COLO829 (cell line): ENCODE measurements at places on chromosomes 6 and 20.

DNA sequence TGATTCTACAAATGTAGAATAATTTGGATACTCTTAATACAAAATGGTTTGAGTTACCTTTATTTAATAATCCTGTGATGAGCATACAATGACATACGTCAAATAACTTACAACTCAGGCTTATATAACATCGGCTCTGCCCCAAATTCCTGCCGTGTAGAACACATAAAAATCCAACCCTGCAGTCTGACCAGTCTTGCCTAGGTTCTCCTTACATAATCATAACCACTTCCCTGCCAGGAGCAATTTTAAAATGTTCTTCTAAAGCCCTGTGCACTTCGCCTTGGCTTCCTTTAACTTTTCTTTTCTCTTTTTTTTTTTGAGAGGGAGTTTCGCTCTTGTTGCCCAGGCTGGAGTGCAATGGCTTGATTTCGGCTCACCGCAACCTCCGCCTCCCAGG is 16.2 kb upstream of the IER3 start:
- DNase-seq = no peak

GRCh38 chr20:1381753-1382591 is 10.9 kb downstream of the FKBP1A start:
- no peak for DNase-seq

- DNase-seq = no peak
Measured at GRCh38 chr6:81552644-81553043, 199.8 kb downstream of the TENT5A start.

DNA sequence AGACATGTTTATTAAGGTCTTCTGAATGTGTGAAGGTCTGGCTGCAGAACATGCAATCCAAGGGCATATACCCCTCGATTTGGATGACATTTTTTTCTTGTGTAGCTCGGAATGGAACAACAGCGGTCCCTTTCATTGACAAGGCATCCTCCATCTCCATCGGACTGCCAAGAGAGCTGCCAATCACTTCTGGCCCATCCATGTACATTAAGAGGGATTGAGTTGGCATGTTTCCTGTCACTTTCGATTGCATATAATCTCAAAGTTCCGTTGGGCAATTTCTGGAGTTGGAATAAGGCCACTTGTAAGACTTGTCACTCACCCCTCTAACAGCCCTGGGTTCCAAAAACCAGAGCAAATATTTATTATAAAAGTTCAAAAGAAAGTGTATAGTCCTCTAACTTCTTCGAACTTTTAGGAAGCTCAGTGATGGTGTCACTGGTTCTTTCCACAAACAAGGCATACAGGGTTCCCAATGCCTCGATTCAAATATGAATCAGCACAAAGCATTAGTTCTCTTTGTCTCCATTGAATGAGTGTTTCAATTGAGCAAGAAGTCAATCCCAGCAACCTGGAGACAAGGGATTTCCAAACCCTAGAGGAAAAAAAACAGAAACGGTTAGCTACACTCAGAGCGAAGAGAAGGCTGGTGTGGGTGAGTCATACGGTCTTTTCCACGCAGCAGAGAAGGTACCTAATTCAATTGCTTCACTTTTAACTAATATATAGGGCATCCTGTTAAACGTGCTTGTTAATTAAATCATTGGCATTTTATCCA is 10.9 kb downstream of the ZNF217 start:
- peak; percentile 84 for DNase-seq

DNA sequence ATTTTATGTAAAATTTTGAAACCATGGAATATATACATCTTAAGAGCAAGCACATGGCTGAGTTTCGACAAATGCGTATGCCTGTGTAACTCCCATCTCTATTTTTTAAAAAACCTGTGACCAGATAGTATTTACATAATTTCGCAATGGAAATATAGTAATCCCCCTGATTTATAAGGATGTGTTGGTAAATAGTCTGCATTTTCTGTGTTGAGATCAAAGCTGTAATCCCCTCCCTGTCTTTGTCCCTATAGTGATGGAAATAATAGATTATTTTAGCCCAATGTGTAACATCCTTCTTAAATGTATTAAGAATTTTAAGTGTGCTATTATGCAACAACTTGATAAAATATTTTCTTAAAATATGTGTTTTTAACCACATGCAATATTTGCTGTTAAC is 267.3 kb downstream of the CDKAL1 start:
- DNase-seq = no peak

DNA sequence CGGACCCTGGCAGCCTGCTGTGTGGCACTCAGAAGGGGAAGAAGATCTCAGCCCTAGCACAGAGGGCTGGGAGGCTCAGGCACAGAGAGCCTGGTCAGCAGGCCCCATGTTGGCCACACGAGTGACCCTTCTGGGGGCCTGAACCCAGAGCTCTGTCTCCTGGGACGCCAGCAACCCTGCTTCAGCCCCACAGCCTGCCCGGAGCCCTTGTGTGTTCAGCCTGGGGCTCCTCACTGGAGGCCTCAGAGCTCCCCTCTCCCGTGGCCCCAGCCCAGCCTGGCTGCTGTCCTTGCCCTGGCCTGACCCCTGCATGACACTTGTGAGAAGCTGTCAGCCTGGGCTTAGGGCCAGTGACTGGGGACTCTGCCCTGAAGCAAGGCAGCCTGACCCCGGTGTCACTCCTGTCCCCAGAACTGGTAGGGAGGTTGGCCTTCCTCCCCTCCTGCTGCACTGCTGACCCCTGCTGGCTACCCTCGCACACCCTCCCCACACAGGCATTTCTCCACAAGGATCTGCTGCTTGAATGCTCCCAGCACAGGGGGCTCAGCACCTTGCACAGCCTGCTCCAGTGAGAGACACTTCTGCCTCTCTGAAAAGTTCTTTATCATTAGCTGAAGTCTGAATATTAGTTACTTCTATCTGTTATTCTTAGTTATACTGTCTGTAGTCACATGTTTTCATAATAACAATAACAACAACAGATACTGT is 15.4 kb upstream of the IP6K3 start:
- no peak for DNase-seq

DNA sequence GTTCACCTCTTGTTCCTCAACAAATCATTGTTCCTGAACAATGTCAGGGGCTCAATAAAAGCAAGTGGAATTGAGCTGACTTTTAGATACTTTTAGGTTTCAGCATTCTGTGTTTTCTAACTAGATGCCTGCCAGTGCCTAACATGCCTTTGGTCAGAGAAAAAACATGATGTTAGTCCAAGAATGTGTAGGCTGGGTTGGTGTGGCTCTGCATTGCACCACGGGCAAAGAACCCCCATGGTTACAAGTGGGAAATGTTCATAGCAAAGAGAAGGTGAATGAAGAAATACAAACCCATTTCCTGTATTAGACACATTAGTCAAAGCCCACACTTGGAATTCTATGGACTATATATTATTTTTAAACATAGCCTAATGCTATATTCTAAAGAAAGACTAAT is 193.3 kb downstream of the TMEM200A start:
- DNase-seq = no peak

DNA sequence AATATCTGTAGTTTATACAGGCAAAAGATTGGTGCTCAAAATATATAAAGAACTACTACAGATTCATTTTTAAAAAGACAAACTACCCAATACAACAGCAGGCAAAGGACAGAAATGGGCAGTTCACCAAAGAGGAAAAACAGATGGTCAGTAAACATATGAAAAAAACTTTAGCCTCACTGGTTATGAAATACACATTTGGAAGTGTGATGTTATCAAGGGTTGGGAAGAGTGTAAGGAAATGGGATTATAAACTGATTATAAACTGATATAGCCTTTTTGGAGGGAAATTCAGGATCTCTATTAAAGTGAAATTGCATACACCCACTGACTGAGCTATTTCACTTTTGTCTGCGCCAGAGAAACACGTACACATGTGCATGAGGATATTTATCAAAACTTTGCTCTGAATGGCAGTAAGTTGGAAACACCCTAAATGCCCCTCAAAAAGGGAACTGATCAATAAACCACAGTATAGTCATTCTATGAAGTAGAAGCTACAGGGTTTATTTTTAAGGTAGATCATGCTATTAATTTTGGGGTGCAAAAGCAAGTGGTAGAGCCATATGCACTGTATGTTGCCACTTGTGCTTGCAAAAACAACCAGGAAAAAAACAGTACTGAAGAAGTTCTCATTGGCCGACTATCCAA is 32.2 kb upstream of the ARFGEF2 start:
- DNase-seq = no peak

GRCh38 chr6:169958510-169958909 is 207.1 kb downstream of the ERMARD start:
- no peak for DNase-seq

- DNase-seq = no peak
Measured at GRCh38 chr20:57682184-57683101, 27.4 kb downstream of the PMEPA1 start.

- no peak for DNase-seq
Measured at GRCh38 chr6:137903933-137904821, 37.1 kb downstream of the TNFAIP3 start.

DNA sequence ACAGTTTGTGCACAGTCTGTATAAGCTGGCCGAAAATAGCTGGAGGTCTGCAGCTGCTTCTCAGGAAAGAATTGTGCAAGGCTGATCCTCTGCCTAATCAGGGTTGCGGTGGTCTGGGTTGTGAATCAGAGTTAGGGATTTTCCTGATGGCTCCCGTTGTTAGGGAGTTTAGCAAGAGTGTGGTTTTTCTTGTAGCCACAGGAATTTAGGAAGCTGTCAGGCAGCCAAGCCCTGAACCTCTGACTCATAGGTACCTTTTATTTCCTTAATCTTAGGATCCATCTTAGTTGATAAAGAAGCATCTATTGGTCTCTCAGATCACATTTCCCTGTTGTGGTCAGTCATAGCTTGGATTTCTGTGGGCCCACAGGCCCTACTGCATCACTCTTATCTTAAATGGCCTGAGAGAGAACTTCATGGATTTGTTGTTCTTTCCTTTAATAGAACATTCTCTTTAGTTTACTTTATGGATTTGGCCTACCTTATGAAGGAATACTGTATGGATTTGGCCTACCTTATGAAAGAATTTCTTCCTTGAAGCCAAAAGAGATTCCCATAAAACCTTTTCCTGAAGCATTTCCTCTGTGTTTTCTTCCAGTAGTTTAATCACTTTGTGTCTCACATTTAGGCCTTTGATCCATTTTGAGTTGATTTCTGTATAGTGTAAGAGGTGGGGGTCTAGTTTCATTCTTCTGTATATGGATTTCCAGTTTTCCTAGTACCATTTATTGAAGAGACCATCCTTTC is 10.3 kb downstream of the KIF25 start:
- DNase-seq = peak; percentile 60

DNA sequence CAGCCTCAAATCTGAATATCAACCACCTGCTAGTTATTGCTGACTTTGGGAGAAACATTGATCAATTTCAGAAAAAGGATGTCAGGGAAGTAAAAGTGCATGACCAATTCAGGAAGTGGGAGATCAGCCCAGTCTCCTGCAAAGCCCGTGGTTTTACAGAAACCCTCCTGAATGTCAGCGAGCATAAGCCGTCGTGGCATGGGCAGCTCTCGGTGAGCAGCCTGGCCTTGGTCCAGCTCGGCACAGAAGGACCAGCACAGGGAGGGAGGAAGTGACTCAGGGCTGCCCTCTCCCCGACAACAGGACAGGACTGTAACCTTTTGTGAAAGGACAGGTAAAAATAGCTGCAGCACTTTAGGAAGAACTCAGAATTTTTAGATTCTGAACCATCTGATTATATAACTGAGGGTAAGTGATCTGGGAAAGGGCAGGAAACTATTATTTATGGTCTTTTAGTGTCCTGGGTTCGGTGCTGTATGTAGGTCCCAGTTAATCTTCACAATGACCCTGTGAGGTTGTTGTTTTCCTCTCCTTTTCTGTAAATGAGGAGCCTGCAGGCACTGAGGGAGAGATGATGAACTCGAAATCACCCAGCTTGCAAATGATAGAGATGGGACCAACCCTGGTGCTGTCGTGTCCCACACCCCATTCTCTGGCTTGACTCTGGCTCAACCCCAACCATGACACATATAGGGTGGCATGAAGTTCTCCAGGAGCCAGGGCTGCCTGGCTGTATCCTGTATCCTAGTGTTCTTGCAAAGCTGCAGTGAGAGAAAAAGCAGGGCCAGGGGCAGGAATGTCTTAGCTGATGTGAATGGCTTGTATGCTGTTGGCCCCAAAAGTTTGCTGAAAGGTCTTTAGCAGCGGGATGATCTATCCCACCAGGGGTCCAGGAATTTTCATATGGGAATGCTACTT is 37.6 kb downstream of the NRN1 start:
- peak; percentile 22 for DNase-seq

GRCh38 chr6:147873816-147874215 is 365.3 kb downstream of the SAMD5 start:
- no peak for DNase-seq

GRCh38 chr6:35719830-35720733 is 16.8 kb upstream of the ARMC12 start:
- DNase-seq = no peak

GRCh38 chr6:67640484-67640883 is 994.6 kb upstream of the ADGRB3 start:
- DNase-seq = no peak

- DNase-seq = no peak
Measured at GRCh38 chr6:100412872-100413271, 51.8 kb downstream of the SIM1 start.

DNA sequence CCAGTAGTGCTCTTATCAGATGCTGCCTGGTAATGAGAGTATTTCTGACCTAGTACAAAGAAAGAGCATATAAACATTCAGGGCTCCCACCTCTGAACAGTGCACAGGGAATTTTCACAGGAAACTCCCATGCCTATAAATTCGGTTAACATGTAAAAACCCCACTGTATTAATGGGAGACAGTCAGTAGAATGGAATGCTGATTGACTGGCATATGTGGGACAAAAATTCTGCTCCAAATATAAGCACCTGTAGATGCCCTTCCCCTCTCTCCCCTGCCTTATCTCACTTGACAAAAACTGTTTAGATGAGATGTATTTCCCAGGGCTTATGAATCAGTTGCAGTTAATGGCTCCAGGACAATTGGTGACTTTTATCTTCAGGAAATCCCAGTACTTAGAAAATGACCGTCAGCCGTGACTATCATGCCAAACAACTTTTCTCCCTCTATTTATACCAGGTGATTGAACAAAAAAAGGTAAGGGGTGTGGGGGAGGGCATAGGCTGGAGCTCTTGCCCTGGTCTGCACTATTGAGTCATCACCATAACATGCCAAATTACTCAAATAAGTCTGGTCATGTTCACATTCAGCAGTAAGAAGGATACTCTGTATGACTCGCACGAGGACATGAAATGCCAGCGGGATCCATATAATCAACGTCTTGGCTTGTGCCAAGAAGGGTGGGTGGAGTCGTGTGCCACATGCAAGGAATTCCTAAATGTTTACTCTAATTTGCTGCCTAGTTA is 176.4 kb upstream of the BMP2 start:
- peak; percentile 61 for DNase-seq

- DNase-seq = no peak
Measured at GRCh38 chr6:110414669-110415068, 706 bp downstream of the DDO start.

GRCh38 chr20:25532015-25532751 is 53.1 kb downstream of the NINL start:
- no peak for DNase-seq

GRCh38 chr20:57075603-57076002 is 190.8 kb downstream of the BMP7 start:
- DNase-seq = no peak

DNA sequence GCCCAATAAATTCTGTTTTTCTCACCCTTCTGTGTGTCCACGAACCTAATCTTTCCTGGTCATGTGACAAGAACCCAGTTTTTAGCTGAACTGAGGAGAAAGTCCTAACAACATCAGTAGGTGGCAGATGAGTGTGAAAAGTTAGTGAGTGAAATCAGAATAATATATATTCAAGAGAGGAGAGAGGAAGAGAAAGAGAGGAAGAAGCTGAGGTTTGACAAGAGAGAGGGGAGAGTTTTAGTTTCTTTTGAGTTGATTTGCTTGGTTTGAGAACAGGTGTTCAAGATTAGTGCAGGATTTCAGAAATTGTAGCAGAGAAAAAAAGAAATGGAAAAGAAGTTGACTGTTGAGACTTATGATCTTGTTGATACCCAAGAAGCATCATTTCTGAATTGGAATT is 930.5 kb upstream of the FLRT3 start:
- no peak for DNase-seq
